RPMI8226 (cell line): ENCODE measurements at places on chromosomes 4 and X.

DNA sequence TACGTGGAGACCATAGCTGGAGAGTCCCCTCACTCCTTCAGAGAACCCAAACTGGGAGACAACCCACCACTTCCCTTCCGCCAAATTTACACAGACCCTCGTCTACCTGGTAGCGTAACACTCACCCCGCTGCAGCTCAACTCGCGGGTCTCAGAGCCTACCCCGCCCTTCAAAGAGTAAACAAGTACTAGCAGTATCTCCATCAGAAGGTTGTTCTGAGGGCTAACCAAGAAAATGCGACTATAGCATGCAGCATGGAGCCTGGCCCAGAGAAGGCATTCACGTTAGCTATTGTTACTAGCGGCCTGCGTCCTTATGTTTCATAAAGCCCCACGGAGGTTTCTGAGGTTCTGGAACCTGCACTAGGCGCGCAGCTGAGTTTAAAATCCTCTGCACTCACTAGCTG, 531 bp upstream of the MANBA start:
- DNase-seq = peak; percentile 13

GRCh38 chrX:117998171-117998570, 118.4 kb downstream of the KLHL13 start:
- DNase-seq = no peak

- peak; percentile 48 for DNase-seq
These were observed 498 bp downstream of the RBMX start for GRCh38 chrX:136880003-136880451.

DNA sequence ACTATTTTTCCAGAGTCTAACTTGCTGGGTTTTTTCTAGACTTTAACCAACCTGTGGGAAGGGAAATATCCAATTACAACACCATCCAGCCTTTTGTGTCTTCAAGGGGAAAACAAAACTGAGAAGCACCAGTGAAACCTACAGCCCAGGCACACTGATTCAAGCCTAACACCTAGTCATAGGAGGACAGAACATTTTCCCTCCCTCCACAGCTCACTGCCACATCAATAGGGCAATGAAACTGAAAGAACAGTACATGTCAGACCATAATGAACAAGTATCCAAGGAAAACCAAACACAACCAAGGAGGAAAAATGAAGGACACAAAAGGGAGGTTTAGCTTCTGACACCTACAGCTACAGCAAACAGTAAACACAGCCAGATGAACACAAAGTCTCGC, 17.6 kb downstream of the MAGEA8 start:
- no peak for DNase-seq

- DNase-seq = no peak
These were observed 372.9 kb downstream of the KLHL13 start for GRCh38 chrX:117743469-117744251.

DNA sequence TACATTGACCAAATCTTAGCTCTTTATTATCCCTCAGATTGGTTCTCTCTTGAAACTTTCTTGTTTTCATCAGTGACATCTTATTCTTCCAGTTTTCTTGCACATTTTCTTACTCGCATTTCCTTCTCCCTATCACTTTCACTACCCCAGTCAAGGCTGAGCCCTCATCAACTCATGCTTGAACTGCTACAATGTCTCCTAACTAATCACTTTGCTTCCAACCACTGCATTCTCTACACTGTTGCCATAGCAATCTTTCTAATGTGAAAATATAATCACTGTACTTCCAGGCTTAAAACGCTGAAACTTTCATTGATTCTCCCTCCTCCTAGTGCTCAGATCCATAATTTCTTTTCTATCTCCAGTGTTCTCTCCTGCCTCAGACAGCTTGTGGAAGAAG, 22.2 kb upstream of the LPAR4 start:
- no peak for DNase-seq

- DNase-seq = peak; percentile 64
These were observed 7.8 kb upstream of the AKAP14 start for GRCh38 chrX:119887721-119888425.

- no peak for DNase-seq
These were observed 53.7 kb downstream of the WDFY3 start for GRCh38 chr4:84912741-84913140.

DNA sequence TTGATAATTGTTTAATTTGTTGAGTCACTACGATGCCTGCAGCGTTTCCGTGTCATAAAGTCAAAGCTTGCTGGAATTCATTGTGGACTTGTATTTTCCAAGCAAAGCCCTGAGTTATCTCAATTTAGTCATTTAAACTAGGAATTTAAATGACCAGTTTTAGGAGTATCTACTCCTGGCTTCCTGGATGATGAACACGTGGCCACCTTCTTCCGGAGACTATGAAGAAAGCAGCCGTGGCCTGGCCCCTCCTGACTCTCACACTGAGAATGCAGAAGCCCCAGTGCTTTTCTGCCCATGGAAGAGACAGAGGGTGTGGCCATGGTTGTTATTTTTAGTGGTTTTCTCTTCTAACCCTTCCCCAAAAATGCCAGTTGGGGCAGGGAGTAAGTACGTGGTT, 250.7 kb upstream of the GATB start:
- DNase-seq = no peak

DNA sequence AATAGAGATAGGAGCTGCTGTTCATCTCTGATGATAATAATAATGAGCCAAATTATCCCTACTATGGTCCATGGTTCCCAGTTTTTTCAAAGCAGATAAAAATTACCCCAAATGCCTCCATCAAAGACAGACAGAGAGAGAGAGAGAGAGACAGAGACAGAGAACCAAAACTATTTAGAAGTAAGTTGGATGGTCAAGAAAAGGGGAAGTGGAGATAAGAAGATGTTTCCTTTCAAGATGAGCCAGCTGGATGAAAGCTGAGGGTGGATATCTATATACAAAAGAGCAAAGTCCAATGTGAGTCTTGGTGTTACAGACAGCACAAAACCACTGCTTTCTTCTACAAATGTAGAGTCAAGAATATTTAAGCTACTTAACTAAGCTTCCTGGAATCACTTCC, 173.9 kb downstream of the GRIA3 start:
- DNase-seq = no peak
